ENCODE measurements at places on chromosomes 11 and 22.

GRCh38 chr11:59102259-59102765 is 4.7 kb upstream of the FAM111B start:
- no peak for DNase-seq

GRCh38 chr11:12728417-12728816 is 54.2 kb downstream of the TEAD1 start:
- no peak for DNase-seq

GRCh38 chr11:105701098-105701497 is 91.2 kb downstream of the GRIA4 start:
- no peak for DNase-seq

DNA sequence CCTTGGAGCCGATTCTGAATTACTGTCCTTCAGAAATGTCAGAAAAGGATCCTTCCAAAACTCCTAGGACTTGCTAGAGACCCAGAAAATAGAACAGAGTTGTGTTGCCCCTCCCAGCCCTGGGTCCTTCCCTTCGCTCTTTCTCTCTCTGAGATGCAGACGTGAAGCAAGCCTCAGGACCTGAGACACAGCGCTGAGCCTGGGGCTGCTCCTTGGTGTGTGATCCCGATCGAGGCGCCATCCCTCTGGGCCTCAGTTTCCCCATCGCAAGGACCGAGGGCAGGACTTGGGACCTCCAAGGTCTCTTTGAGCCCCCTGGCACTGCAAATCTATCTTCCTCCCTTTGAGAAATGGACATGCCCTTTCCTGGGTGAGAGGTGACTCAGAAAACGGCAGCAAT is 533.5 kb downstream of the TBC1D22A start:
- DNase-seq: no peak

- DNase-seq: no peak
These were observed 852.3 kb upstream of the CHORDC1 start for GRCh38 chr11:91075032-91075695.
